ENCODE measurements at places on chromosomes 16 and 17.

GRCh38 chr16:49921106-49921505 is 65.2 kb upstream of the ZNF423 start:
- DNase-seq, result no peak

DNA sequence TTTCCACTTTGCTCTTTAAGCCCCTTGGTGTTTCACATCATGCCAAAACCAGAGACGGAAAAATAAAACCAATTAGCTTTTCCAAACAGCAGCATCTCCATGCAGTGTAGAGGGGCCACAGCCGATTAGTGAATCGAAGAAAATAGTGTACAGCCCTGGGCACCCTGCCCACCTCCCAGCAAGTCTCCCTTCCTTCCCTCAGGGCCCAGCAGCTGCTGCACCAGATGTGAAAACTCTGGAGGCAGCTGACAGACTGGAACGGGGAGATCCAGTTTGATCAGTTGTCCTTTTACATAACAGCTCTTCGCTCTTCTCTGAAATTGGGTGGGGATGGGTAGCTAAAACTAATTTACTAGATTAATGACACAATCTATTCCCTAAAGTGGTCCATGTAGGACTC is 19.3 kb downstream of the TMEM11 start:
- no peak for DNase-seq

GRCh38 chr16:4273858-4274311 is 1.1 kb upstream of the TFAP4 start:
- DNase-seq, result peak; percentile 58

- no peak for DNase-seq
Observed at GRCh38 chr17:83100853-83101391, 21.5 kb downstream of the METRNL start.

GRCh38 chr17:62760945-62761267 is 47.2 kb downstream of the MARCHF10 start:
- DNase-seq, result no peak

- no peak for DNase-seq
Observed at GRCh38 chr17:8387914-8388651, 5.1 kb upstream of the RPL26 start.

GRCh38 chr16:2432286-2432685 is 3.0 kb downstream of the CCNF start:
- no peak for DNase-seq

DNA sequence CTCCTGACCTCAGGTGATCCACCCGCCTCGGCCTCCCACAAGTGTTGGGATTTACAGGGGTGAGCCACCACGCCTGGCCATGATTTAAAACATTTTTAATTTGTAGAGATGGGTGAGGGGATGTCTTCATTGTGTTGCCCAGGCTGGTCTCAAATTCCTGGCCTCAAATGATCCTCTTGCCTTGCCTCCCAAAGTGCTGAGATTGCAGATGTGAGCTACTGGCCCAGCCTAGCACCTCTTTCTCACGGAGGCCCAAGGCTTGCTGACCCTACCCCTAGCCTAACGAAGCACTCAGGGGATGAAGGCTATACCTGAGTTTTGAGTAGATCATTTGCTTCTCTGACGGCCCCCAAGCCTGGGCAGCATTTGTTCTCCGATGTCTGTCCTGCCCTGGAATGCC is 26.6 kb downstream of the UNK start:
- no peak for DNase-seq

- DNase-seq, result peak; percentile 61
Observed at GRCh38 chr16:19113577-19114358, at the start of gene ITPRIPL2. ITPRIPL2 (plus strand) TSS chr16:19113964; CDS start chr16:19114462, 498 bp downstream.
